Activated CD4-positive, CD25-positive, alpha-beta regulatory T cell treated with anti-CD3 and anti-CD28 coated beads, Interleukin-2, amount 50 U/mL, for 16 hours (primary cell): ENCODE measurements at places on chromosomes 2 and 18.

DNA sequence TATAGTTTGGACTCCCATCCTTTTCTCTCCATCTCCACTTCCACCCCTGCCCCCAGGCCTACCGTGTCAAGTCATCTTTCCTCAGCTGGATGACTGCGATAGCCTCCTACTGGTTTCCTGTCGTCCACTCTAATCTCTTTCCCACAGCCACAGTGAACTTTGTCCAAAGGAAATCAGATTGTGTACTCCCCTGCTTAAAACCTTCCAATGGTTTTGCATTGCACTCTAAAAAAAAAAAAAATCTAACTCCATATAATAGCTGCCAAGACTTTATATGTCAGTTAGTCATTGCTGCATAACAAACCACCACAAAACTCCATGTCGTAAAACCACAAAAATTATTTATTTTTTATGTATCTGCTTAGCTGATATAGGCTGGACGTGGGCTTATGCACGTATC lies 160.2 kb upstream of the CCDC68 start:
- DNase-seq = no peak

DNA sequence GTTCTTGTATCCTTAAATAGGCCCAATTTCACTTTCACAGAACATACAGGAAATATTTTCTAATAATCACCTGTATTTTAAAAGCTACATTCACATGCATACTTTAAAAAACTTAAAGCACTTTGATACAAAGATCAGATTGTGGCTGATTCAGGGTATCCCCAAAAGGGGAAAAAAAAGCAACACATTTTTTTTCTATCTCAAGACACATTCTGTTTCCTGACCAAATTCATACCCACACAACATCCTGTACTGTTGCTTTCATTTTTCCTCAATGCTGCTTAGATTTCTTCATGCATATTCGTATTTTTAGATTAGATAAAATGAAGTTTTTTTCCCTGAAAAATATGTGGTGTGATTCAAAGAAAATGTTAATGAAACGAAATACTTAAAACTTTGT lies 122.5 kb downstream of the TMEFF2 start:
- no peak for DNase-seq

GRCh38 chr2:15547115-15547876 lies 13.8 kb downstream of the NBAS start:
- no peak for DNase-seq

DNA sequence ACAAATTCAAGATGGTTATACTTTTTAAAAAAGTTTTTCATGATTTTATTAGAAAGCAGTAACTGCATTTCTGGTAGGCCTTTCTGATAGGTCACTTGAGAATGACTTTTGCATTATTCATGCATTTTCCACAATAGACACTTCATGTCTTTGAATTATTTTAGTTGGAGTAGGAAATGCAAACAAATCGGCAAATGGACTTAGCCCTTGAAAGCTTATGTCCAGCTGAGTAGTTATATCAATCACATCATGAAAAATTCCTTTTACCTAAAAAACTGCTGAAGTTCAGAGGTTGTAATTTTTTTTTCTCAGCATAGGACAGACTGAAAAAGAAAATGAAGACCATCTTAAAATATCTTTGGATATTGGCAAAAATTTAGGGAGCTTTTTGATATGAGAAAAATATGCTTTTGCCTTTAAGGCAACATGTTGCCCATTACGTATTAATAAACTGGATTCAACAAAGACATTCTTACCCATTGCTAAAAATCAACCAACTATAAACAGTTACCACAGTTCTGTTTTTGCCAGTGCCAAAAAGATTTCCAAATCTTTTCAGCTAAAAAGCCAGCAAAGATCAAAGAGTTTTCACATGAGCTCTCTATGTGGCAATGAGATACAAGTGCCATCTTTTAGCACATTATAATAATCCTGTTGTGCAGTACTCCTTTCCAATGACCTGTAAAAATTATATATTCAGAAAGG lies 45.5 kb upstream of the FRZB start:
- DNase-seq = no peak

- no peak for DNase-seq
These were observed 69.2 kb upstream of the EDAR start for GRCh38 chr2:109058191-109058632.

DNA sequence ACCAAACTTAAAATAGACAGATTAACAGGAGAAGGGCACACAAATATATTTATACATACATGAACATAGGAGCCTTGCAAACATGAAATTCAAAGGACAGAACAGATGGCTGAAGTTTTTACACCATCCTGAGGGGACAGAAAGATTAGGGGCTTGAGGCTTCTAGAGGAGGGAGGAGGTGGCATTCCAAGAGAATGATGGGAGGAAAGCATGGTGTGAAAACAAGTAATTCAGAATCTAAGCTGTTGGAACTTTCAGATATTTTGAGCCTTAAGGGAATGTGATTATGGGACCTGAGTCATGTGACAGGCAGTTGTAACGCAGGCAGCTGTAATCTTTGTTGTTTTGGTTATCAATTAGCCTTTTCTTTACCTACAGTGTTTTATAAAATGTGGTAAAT lies 225.2 kb upstream of the SPOPL start:
- DNase-seq = no peak

GRCh38 chr2:17544256-17544655 lies 3.8 kb downstream of the VSNL1 start:
- DNase-seq = no peak

- no peak for DNase-seq
These were observed 12.3 kb downstream of the CROCC2 start for GRCh38 chr2:240918258-240919091.

DNA sequence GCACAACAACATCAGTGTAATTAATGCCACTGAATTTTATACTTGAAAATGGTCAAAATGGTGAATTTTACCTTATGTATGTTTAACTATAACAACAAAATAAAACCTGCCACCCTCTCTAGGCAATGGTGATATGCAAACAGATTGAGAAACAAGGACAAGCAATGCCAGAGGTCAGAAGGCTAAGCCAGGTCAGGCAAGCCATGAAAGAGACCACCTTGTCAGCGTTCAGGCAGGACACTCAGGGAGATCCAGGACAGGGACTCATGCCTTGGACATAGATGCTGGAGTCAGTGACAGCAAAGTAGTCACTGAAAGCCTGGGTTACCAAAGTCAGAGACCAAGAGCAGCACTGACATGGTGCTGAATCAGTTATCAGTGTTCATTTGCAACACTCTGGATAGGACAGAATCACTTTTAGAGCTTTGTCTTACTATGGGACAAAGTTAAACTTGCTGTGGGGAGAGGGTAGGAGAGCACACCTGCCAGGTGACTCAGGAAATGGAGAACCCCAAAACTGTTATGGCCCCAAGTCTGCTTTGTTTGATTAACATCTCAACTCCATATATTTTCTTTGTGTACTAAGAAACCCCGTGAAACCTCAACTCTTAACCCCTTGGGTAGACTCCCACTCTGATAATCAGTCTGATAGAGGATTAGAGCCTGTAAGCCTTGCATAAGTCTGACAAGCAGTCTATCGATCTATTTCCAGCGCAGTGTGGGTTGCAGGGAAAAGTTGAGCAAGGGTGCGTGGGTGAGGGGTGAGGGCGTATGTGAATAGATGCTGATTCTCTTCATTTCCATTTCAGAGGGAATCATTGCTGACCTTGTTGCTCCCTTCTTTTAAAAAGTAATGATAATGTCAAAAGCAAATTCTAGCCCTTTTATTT lies 48.7 kb upstream of the ZNF385B start:
- DNase-seq = no peak

DNA sequence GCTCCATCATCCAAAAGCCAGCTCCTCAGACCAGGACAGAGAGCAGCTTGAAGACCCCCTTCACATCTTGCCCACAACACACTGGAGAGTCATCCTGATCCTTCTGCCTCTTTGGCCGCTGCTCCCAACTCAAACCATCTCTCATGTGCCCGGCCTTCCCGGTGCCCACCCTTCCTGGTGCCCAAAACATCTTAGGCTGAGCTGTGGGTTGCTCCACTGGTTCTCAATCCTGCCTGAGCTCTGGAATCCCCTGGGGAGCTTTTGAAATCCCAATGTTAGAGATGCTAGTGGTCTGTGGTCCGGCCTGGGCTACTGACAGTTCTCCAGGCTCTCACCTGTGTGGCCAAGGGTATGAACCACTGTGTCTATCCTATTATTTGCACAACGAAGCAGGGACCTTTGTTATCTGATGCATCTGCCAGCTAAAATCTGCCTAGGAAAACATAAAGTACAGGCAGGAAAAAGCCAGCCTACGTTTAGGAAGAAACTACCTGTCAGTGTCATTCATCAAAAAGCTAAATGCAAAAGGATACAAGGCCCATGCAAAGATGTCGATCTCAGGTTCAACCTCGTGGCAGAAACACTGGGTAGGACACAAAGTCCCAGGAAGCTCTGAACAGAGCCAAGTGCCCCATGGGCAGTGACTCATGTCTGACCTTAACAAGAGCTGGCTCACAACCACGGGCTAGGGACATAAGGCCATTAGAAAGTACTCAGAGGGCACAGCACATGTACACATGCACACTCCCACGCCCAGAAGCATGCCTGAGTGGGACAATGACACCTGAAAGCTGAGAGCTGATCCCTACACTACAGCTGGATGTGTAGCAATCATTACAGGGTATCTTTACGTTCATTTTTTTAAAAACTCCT lies 30.8 kb downstream of the TBC1D8 start:
- no peak for DNase-seq
